ENCODE measurements at places on chromosomes 11 and 22.

DNA sequence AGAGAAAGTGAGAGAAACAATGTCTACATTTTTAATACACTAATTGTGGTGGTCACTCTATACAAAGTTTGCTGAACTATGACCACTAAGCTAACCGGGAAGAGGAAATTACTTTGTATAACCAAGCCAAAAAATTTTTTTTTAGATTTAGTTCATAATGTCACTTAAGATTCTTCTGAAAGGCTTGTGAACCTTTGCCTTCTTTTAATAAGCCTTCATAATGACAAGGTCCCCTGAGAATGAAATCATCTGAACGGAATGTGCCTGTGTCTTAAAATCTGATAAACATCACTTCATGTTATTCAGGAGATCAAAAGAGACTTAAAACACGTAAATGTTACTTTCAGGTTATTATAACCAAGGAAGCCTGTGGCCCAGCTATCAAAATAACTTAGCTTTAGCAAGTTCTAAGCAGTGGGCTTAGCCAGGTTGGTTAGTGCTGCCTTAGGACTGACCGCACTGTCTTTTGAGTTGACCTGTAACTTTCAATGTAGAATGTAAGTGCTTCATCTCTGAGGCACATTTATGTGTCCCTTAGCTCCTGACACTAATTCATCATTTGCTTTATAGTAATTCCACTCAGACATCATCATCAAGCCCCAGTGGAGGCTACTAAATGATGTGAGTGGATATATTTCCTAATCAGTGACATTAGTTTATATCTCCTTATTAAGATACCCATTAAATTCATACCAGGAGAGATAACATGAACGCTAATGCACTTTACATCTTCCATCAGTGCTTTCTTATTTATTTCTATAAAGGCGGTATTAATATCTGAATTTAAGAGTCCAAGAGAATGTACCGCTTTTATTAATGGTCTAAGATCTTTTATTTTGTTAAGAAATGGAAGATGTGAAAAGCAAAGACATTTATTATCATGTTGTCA lies 122.5 kb downstream of the WNT11 start:
- no peak for DNase-seq

- no peak for DNase-seq
Observed at GRCh38 chr22:38685761-38686160, 4.0 kb downstream of the TOMM22 start.

DNA sequence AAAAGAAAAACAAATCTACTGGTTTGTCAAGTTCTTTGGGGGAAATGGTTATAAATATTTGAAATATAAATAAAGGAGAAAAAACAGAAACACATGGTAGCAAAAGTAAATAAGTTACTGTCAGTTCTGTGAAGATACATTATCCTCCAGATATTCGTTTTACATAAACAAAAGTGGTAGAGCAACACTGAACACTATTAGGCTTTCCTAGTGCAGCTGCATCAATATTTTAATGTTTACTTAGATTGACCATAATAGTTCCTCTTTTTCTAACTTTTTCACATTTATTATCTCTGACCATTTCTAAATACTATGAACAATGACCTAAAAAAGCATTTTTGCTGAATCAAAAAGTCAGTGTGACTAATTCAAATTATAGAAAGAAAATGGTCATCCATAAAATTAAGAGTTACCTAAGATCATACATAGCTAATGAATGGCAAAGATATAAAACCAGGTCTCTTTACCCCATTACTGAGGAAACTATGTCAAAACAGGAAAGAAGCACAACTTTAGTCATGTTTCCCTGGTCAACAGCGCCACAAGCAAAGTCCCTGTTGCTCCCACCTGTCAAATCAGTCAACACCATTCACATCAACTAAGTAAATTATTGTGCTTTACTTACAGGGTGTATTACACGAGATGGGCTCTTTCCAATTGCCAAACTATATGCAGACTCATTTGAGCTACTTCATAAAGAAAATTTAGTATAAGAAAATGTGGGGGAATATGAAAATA lies 38.5 kb downstream of the SBF2 start:
- no peak for DNase-seq

GRCh38 chr11:40161854-40162410 lies 1297.5 kb downstream of the LRRC4C start:
- no peak for DNase-seq

- DNase-seq: no peak
Observed at GRCh38 chr22:36467946-36468345, 13.5 kb downstream of the TXN2 start.

Data from WERI-Rb-1 (cell line).